ENCODE measurements at places on chromosomes 2 and 18.

GRCh38 chr18:60067426-60068210 is 167.8 kb downstream of the PMAIP1 start:
- DNase-seq, result no peak

- no peak for DNase-seq
These were observed 145.4 kb downstream of the KLHL29 start for GRCh38 chr2:23530206-23530908.

- no peak for DNase-seq
These were observed 320.1 kb upstream of the GALNT5 start for GRCh38 chr2:156937430-156937829.

DNA sequence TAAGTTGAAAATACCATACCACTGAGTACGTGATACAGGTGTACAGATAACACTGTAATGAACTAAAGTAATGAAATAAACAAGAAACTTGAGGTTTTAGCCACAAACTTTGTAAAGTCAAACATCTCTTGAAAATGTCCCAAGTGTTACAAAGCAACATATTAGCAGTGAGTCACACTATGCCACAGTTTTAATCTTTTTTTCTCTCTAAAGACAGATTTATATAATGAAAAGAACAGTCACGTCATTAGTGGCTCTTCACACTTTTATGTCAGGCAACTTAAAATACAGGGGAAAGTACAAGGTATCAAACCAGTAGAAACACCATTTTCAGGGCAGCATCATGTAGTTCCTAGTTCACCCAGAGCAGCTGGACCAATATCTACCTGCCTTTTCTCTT is 42.1 kb downstream of the RAPH1 start:
- DNase-seq, result no peak

DNA sequence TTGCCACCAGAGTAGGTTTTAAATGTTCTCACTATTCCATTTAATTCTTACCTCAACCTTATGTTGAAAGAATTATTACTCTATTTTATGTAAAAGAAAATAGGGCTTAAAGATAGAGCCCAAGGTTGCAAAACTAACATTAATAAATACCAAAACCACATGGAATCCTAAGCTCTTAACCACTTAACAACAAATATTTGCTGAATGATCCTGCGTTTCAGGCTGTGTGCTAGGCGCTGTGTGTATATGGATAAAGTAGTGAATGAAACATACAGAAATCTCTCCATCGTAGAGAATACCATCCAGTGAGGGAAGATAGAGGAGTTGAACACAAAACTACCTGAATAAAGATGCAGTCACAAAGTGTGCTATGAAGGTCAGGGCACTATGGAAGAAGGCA is 485.1 kb downstream of the THSD7B start:
- DNase-seq, result no peak

DNA sequence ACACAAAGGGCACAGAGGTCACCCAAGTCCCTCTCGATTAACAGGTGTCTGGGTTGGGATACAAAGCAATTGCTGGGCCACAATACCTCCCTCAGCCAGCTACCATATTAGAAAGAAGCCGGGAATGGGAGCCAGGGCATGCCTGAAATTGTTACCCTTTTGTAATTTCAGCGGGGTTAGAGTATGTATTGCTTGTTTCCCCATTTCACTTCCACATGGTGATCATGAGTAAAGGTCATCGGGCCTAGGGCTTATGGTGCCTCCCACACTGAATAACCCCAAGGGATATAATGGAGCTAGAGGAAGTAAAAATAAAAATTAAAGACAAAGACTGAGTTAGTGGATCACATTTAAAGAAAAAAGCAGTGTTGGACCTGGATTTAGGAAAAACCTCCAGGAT is 437.2 kb upstream of the KLHL29 start:
- no peak for DNase-seq

GRCh38 chr18:30595942-30596341 is 446.6 kb downstream of the DSC3 start:
- no peak for DNase-seq

GRCh38 chr2:188663301-188663700 is 310.9 kb upstream of the COL3A1 start:
- no peak for DNase-seq

DNA sequence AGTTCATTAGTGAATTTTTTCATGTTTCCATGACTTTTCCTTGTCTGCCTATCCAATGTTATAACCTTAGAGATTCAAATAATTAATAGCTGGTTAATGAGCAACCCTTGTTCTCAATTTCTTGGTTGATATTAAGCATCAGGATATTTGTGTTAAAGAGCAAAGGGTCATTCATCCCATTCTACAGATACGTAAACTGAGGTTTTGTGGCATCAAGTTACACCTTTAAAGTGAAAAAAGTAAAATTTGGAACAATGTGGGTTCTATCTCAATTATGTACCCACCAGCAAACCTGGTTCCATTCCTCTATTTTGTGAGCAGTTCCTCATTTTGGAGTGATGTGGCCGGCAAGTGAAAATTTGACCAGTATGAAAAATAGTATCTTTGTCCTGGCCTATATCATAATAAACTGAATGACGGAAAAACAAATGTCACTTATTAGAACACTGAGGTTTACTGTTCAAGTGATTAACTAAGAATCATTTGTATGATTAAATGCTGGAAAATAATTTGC is 220.5 kb upstream of the ATP5MC3 start:
- DNase-seq, result no peak

GRCh38 chr2:88826399-88826798 is 134.9 kb downstream of the RPIA start:
- DNase-seq, result no peak

DNA sequence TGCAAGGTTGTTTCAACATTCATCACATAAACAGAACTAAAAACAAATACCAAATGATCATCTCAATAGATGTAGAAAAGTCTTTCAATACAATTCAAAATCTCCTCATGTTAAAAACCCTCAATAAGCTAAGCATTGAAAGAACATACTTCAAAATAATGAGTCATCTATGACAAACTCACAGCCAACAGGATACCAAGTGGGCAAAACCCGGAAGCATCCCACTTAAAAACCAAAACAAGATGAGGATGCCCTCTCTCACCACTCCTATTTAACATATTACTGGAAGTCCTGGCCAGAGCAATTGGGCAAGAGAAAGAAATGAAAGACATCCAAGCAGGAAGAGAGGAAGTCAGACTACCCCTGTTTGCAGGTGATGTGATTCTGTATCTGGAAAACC is 992.2 kb upstream of the PIK3C3 start:
- no peak for DNase-seq

- DNase-seq, result no peak
These were observed 42.2 kb upstream of the RTN4 start for GRCh38 chr2:55092439-55092838.

DNA sequence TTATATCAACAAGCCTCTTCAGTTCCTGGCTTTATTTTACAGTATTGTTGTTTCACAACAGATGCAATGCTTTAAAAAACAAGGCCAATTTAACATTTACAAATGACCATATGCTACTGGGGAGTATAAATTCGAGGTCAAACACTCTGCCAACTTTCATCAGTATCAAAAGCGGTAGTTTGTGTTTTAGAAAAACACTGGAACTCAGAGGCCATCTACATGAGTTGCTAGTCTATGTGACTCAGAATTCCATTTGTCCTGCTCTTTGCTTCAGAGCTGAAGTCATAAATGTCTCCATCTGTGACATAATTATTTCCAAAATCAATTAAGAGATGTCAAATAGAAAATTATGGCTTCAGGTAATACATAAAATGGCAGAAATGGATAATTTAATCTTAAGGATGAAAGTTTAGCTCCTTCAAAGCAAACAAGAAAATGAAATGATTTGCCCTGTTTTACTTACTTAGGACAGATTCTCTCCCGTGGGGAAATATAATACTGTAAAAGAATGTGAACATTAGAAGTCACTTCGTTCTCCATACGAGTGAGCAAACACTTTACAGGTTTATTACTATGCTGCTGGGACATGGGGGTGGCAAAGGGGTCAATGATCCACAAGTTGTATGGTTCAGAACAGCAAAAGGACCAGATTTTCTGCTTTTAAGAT is 3.7 kb downstream of the MEX3C start:
- DNase-seq, result no peak

DNA sequence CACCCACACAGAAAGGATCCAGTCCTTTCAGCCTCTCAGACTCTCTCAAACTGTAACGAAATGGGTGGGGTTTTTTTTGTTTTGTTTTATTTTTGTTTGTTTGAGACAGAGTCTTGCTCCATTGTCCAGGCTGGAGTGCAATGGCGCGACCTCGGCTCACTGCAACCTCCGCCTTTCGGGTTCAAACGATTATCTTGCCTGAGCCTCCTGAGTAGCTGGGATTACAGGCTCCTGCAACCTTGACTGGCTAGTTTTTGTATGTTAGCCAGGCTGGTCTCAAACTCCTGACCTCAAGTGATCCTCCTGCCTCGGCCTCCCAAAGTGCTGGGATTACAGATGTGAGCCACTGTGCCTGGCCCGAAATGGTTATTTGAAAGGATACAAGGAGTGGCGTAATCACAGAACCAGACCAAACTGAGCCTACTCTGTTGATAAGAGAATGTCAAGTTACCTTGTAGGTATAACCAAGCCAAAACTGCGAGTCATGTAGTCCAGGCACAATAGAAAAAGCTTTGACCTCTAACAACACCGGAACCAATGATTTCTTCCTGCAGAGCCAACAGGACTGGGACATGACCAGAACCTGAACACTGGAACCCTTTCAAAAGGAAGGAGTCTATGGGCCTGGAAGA is 72.5 kb downstream of the NCAPH start:
- no peak for DNase-seq

DNA sequence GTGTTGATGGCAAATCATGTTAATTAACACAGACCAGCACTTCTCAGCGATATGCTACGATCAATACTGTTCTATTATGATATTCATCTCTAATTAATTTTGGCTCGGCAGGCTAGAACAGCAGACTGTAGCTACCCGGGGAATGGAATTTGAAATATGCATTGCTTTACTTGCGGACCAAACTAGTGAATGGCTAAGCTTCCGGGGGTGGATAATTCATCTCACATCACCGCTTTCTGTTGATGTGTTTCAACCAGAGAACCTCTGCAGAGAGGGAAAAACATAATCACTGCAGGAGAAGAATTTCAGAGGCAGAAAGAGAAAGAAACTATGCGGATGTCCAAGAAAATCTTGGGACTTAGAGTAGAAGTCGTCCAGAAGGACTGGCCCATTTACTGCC is 490.9 kb downstream of the STK39 start:
- DNase-seq, result no peak

- no peak for DNase-seq
These were observed 1247.0 kb upstream of the CHAC2 start for GRCh38 chr2:52520644-52521043.

- DNase-seq, result no peak
These were observed 489.9 kb downstream of the NYAP2 start for GRCh38 chr2:225889452-225889851.

DNA sequence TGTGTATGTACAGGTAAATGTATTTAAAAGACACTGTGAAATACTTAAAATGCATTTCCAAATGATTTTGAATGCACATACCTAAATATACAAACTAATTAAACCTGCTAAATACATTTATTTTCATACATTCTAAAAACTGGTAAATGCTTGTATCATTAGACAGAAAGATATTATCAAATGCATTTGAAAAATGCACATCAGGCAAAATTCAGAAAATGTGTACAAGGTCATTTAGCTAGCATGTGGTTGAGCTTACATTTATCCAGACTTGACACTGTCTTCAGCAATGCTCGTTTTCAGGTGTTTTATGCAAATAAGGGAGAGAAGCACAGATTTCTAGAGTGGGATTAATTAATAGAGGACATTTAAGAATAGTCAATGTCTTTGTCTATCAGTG is 374.2 kb downstream of the SUCLG1 start:
- DNase-seq, result no peak

DNA sequence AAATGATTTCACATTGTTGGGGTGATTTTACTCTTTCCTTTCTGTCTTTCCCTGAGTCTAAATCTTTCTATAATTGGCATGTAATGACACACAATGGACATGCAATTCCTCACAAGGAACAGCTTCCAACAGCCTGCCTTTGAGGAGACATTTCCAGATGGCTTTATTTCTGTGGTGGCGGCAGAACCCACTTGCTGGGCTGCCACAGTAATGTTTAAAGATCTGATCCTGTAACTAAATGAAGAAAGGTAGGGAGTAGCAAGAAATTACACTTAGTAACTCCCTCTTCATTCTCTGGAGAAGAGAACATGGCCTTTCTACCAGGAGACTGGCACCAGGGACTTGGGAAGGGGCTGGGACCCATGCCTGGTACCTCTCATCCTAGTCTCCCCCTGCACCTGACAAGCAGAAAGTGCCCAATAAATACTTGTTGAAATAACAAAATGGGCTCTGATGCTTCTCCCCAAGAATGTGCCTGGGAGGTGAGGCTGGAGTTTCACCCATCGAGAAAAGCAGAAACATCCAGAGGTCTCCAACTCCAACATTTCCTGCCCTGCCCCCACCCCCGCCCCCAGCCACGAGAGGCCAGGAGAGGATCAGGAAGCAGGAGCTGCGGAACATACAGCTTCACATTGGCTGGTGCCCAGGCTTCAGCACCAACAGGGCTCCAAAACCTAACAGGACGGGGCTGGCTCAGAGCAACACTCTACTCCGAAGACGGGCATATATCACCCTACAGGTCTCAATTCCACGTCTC is 92.1 kb downstream of the PXDN start:
- DNase-seq, result no peak

DNA sequence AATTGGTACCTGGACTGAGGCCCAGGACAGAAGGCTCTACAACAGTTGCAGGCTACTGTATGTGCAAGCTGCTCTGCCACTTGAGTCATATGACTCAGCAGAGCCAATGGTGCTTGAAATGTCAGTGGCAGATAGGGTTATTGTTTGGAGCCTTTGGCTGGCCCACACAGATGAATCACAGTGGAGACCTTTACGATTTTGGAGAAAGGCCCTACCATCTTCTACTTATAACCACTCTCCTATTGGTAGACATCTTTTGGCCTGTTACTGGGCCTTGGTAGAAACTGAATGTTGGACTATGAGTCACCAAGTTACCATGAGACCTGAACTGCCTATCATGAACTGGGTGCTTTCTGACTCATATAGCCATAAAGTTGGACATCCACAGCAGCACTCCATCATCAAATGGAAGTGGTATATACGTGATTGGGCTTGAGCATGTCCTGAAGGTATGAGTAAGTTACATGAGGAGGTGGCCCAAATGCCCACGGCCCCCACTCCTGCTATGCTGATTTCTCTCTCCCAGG is 88.9 kb upstream of the NRXN1 start:
- DNase-seq, result no peak

DNA sequence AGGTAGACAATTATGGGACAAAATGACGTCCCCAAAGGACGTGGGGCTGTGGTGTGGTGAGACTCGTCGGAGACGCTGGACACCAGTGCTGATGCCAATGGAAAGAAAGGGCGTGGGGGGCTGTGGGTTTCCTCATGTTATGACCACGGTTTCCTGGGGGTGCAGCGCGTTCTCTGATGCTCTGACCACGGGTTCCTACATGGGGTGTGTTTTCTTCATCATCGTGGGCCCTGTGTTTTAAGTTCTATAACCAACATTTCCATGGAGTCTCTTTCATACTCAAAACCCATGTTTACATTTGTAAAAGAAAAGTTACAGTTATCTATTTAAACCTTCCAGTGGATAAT is 141.6 kb downstream of the RTP5 start:
- DNase-seq, result no peak

- no peak for DNase-seq
These were observed 88.1 kb upstream of the KLF7 start for GRCh38 chr2:207253666-207254345.

GRCh38 chr2:30266051-30266621 is 34.8 kb downstream of the LBH start:
- no peak for DNase-seq
